ENCODE measurements at places on chromosomes 7 and 10.

- peak; percentile 50 for DNase-seq
These were observed 95.8 kb downstream of the ARHGAP22 start for GRCh38 chr10:48508791-48509772.

DNA sequence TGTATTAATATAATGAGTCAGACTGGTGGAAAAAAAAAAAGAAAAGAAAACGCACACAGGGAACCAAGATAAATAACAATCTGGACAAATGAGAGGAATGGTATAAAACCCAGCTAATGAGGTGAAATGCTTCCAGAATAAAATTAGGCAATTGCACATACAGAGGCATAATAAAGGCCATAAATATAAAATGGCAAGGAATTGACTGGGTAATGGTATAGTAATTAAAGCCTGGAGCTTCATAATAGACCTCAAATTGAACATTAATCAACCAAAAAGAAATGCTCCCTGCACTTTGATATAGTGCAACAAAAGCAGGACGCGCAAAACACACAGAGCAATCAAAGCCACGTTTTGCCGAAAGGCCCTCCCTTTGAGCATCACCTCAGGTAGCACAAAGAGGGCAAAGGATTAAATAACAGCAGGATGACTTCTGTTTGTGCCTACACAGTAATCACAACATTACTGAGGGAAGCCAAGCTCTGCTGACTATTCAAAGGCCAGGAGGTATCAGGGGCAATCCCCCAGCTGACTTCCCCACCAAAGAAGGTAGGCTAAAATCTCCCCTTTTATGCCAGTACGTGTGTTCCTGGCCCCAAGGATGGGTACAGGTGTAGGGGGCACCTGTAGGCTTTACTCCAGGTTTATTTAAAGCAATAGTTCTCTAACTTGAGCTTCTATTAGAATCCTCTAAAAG lies 343.7 kb downstream of the ELMO1 start:
- DNase-seq: no peak

- DNase-seq: no peak
These were observed 92.2 kb downstream of the SPDYE5 start for GRCh38 chr7:75584354-75584753.

- no peak for DNase-seq
These were observed 63.1 kb upstream of the LEP start for GRCh38 chr7:128177768-128178550.

GRCh38 chr10:103238506-103239252 lies 7.0 kb upstream of the RPEL1 start:
- no peak for DNase-seq

DNA sequence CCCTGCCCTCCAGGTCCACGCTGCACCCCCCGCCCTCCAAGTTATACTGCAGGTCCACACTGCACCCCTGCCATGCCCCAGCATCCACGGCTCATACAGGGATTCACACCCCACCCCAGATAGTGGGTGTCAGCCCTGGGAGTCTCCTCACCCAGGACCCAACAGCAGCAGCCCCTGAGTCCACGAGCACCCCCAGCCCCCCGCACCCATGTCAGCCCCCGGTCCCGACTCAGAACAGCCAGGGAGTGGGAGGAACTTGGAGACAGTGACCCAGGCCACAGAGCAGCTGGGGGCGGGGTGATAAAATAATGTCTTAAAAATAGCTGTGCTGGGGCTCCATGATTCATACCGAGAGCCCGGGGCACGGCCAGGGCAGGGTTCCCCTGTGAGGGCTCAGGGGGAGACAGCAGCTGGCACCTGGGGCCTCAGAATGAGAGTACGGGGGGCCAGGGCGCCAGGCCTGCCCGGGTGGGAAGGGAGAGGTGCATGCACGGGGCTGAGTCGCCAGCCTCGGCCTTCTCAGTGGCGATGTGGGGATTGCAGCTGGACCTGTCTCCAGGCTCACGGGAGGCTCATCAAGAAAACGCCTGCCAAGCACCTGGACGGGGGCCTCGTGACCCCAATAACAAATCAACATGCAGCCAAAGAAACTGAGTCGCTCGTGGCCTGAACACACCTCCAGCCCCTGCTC lies 29.8 kb downstream of the ADAP1 start:
- no peak for DNase-seq

- DNase-seq: no peak
These were observed 92.7 kb downstream of the NRG3 start for GRCh38 chr10:81967716-81968115.

DNA sequence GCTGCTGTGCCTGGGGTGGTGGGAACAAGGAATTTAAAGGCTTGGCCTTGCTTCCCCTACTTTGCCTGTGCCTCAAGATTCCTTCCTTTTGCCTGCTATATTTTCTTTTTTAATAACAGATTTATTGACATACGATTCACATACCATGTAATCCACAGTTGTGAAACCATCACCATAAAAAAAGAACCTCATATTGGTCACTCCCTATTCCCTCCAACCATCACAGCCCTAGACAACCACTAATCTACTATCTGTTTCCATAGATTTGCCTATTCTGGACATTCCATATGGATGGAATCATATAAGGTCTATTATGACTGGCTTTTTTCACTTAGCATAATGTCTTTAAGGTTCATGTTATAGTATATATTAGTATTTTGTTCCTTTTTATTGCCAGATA lies 59.3 kb upstream of the TRIM8 start:
- DNase-seq: no peak

GRCh38 chr10:12184165-12184564 lies 11.5 kb downstream of the NUDT5 start:
- DNase-seq: no peak

DNA sequence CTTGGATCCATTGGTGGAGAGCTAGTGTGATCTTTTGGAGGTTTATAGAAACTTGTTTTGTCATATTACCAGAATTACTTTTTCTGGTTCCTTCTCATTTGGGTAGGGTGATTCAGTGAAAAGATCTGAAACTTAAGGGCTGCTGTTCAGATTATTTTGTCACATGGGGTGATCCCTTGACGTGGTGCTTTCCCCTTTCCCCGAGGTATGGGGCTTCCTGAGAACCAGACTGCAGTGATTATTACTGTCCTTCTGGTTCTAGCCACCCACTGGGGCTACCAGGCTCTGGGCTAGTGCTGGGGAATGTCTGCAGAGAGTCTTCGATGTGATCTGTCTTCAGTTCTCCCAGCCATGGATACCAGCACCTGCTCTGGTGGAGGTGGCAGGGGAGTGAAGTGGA lies 1030.0 kb downstream of the GRM8 start:
- DNase-seq: no peak

DNA sequence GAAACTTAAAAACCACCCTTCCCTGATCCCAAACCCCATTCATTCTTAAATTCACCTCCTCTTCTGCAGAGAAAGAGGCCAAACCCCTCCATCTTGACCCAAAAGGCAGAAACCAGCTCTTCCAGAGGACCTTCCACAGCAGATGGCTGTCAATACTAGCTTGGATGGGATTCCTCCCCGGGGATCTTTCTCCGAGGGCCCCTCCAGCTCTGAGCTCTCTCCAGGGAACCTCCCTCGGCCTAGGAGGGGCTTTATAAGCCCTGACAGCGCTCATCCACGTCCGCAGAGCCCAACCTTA lies 5.4 kb downstream of the TNRC18 start:
- peak; percentile 82 for DNase-seq

DNA sequence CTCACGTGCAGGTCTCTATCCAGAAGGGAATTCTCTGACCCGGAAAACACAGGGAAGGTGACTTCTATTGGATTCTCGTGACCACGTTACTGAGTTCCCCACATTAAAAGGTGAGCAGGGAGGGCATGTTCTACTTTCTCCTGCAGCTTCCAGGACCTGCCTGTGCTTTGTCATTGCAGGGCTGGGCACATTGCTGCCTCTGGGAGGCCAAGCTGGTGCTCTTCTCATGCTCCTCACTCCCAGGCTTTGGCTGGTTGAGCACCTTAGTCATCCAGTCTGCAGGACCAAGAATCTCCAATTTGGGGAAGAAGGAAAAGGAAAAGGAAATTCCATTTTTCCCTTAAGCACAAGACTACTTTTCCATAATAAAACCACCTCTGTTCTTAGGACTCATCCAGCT lies 86.5 kb upstream of the TMEM72 start:
- no peak for DNase-seq

DNA sequence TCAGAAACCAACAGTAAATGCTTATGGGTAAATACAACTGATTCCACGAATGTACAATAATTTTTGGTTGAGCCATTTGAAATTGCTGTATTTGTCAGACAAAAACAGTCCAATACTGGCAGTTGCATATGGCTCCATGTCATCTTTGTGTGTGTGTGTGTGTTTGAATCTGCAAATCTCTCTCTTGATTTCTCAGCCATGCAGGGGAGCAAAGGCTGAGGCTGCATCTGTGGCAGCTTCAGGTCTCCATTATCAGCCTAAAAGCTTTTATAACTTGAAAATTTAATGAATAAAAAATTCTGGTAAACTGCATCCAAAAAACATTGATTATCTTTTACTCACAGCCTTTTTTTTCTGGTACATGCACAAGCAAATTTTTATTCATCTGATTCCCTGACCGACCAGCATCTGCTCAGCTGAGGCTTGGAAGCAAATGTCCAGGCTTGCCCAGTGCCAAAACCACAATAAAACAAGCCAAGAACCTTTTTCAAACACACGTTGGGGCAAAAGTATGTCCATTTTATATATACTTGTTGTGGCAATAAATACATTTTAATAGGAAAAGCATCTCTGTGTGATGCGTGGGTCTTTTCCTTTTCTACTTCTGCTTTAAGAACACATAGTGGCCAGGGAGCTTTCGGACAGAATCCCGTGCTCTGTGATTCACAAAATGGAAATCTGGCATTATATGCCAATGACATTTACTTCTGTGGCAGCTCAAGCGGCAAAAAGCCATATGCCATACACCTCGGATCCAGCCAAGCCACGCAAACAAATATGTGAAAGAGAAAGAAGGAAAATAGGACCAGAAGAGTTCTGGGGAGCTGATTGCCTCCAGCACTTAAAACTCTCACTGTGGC lies 275.6 kb upstream of the AOAH start:
- DNase-seq: no peak

- no peak for DNase-seq
These were observed 13.4 kb downstream of the ADIRF start for GRCh38 chr10:86981716-86982115.

DNA sequence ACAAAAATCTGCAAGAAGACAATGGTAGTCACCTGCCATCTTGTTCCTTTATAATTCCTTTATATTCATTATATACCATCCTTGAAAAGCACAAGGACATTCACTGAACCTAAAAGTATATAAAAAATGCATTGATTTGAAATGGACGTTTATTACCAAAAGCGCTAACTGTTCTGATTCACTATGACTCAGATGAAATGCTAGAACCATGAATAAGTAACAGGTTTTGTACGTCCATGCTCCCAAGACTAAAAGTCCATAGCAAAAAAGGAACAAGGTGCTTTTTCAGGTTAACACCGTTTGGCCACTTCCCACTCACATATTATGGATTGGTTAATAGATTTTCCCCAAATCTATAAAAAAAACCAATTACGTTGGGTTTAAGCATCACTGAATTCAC lies 109.4 kb downstream of the PPP1R17 start:
- DNase-seq: no peak

GRCh38 chr7:66758950-66759628 lies 18.6 kb downstream of the RABGEF1 start:
- DNase-seq: no peak

DNA sequence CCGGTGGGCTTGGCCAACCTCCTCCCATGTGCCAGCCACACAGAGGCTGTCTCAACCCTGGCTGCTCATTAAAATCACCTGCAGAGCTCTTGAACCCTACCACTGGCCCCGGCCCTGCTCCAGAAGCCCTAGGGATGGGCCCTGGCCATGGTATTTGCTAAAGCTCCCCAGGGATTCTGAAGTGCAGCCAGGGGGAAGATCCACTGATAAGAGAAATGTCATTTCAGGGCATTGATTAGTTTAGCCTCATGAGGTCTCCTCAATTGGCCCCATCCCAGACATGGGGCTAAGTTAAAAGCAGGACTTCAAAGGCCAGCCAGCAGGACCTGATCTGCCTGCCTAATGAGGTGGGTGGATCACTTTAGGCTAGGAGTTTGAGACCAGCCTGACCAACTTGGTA lies 65.2 kb downstream of the ABRAXAS2 start:
- DNase-seq: no peak

DNA sequence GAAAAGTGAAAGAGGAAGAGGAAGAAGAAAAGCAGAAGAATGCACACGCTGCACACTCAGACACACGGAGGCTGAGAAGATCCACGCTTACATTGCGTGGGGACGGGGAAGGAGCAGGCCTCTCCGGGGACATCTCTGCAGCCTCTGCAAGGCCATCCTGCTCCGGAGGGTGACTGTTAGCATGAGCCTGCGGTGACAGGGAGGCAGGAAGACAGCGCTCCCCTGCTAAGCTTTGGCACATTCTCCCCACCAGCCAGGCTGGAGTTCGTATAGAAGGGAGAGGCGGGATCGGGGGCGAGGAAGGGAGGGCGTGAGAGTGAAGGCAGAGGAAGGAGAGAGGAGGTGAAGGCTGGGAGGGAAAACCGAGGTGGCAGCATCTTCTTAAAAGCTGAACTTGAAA lies 366.0 kb upstream of the SHH start:
- DNase-seq: no peak

DNA sequence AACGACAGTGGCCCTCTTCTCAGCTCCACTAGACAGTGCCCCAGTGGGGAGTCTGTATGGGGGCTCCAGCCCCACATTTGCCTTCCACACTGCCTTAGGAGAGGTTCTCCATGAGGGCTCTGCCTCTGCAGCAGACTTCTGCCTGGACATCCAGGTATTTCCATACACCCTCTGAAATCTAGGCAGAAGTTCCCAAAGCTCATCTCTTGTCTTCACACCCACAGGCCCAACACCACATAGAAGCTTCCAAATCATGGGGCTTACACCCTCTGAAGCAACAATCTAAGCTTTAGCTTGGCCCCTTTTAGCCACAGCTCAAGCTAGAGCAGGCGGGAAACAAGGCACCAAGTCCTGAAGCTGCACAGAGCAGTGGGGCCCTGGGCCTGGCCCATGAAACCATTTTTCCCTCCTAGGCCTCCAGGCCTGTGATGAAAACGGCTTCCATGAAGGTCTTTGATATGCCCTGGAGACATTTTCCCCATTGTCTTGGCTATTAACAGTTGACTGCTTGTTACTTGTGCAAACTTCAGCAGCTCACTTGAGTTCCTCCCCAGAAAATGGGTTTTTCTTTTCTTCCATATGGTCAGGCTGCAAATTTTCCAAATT lies 89.2 kb downstream of the KBTBD2 start:
- no peak for DNase-seq

GRCh38 chr7:24200407-24200966 lies 83.5 kb upstream of the NPY start:
- DNase-seq: no peak

GRCh38 chr7:48114115-48114514 lies 25.1 kb downstream of the UPP1 start:
- no peak for DNase-seq

DNA sequence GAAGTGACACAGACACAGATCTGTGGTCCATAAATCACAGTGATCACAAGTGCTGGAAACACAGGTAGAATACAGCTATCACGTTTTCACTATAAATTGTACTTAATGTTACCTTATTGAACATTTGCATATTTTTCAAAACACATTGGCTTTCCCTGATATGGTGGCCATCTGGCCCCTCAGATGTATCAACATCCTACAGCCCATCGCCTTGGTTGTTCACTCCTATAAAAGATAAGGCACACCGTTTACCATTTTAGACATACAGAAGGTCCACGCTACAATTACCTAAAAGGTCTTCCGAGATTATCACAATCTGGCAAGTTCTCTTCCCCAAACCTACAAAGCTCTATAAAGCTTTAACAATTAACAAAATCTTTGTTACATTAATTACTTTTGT lies 91.4 kb downstream of the SRPK2 start:
- DNase-seq: no peak

- no peak for DNase-seq
These were observed 8.3 kb upstream of the BCL7B start for GRCh38 chr7:73565675-73566340.

- DNase-seq: no peak
These were observed 76.1 kb upstream of the PDSS1 start for GRCh38 chr10:26621243-26621888.
